ENCODE measurements at places on chromosomes 13 and 19. TPM values are rescaled to one million over a fixed set of nuclear protein-coding genes. Genes with fewer than 3 reads are reported as not detected.

GRCh38 chr19:12666265-12667048 is at the start of the genes MAN2B1 and WDR83:
TSS of gene MAN2B1 (minus strand) at chr19:12666742. CDS start at chr19:12666701, 41 bp downstream.
TSS of gene WDR83 (plus strand) at chr19:12666807. CDS start at chr19:12669791, 2,984 bp downstream.
- DNase-seq: peak; percentile 70

- no peak for DNase-seq
Observed at GRCh38 chr13:111338841-111339240, 18.4 kb downstream of the TEX29 start.

- no peak for DNase-seq
Observed at GRCh38 chr13:73025217-73026012, 33.4 kb upstream of the KLF5 start.

- no peak for DNase-seq
Observed at GRCh38 chr13:48231080-48231479, 1.9 kb upstream of the ITM2B start.

GRCh38 chr13:49985129-49985528 is 11.7 kb upstream of the TRIM13 start:
- DNase-seq: no peak

GRCh38 chr19:49624967-49625910 is 14.7 kb downstream of the RRAS start:
- no peak for DNase-seq

DNA sequence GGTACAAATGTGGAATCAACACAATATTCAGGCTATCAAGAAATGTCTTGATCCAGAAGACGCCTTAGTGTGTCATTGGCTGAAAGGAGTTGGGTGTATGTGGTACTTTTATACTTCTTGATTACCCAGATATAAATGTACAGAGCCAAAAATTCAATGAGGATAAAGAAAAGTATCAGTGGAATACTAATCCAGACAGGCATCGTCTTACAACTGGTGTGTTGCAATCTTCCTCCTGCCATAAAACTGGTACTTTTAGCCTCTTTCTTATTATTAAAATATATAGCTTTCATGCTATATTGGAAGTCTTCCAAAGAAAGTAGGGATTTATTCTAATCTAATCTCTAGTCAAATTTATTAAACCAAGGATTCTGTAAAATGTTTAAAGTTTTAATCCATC is 388.6 kb upstream of the MIR17HG start:
- DNase-seq: no peak

DNA sequence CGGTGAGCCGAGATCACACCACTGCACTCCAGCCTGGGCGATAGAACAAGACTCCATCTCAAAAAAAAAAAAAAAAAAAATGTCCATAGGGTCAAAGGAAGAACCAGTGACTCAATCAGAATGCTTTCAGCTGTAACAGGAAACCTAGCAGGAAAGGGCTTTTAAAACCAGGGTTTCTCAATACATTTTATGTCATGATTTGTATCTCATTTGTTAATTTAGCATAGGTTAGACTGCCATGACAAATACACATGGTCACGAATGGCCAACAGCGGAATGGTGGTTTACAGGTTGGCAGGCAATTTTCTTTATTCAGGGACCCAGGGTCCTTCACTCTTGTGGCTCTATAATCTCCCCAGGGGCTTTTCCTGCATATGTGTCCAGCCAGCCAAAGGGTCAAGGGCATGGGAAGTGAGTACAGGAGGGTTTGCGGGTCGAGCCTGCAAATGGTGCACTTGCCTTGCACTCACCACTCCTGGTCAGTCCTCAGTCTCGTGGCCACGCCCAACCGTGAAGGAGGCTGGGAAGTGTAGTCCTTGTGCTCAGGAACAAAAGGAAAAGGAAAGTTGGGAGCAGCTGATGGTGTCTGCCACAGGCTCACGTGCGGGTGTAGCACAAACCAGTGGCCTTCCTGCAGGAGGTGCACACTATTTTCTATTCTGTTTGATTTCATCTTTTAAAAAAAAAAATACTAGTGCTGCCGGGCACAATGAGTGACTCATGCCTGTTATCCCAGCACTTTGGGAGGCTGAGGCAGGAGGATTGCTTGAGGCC is 14.8 kb downstream of the DHX34 start:
- DNase-seq: no peak

- DNase-seq: no peak
Observed at GRCh38 chr13:90098577-90098976, 1248.9 kb upstream of the MIR17HG start.

DNA sequence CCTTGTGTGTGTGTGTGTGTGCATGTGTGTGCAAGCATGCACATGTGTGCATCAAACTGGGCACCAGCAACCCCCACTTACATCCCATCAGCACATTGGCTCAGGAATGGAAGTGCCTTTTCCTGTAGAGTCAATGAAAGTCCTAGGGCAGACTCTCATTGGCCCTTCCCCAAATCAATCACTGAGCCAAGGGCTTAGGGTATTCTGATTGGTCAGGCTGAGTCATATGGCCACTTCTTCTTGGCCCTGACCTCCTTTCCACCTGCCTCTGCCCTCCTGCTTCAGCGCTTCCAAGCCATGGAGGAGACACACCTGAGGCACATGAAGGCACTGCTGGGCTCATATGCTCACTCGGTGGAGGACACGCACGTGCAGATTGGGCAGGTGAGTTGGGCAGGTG is 20.9 kb downstream of the FCHO1 start:
- no peak for DNase-seq

- DNase-seq: peak; percentile 78
Observed at GRCh38 chr19:57830071-57830602, at the start of gene ZNF587B. TSS of gene ZNF587B (plus strand) at chr19:57830299. CDS start at chr19:57830529, 230 bp downstream.

The ZNF155 gene
- total RNA-seq: 14.6 TPM

The RPL36 gene
- 727 TPM for total RNA-seq

Measured in progenitor cell of endocrine pancreas (in vitro differentiated cells).